ENCODE measurements at places on chromosomes 3 and 15.

- DNase-seq: no peak
Measured at GRCh38 chr3:34016925-34017587, 218.6 kb downstream of the PDCD6IP start.

GRCh38 chr3:68123231-68123630, 468.8 kb upstream of the SUCLG2 start:
- DNase-seq: no peak

DNA sequence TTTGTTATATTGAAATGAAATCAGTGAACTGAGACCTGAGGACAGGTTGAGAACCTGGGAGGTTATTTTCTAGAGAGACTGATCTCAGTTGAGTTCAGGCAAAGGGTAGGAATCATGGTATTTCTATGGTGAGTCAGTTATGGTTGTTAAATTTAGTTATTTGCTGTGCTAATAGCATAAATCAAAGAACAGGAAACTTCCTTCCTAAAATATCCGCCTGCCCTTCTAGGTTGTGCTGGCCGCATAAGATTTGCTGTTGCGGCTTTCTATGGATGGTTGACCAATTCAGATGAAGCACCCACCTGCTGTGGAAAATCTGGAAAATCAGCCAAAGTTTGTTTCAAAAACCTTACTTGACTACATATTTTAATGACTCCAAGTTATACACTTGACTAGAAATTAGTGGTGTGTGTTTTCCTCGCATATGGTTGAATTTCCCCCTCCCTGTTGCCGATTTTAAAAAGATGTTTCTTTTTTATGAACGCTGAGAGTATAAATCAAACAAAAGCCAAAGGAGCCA, 52.6 kb downstream of the PLCL2 start:
- no peak for DNase-seq

- DNase-seq: no peak
Measured at GRCh38 chr15:55549305-55549704, 38.8 kb downstream of the PYGO1 start.

GRCh38 chr3:114725966-114726365, 421.1 kb downstream of the ZBTB20 start:
- DNase-seq: no peak

GRCh38 chr3:96007650-96008195, 806.7 kb upstream of the EPHA6 start:
- DNase-seq: no peak

GRCh38 chr3:55329849-55330248, 157.3 kb downstream of the WNT5A start:
- DNase-seq: no peak

DNA sequence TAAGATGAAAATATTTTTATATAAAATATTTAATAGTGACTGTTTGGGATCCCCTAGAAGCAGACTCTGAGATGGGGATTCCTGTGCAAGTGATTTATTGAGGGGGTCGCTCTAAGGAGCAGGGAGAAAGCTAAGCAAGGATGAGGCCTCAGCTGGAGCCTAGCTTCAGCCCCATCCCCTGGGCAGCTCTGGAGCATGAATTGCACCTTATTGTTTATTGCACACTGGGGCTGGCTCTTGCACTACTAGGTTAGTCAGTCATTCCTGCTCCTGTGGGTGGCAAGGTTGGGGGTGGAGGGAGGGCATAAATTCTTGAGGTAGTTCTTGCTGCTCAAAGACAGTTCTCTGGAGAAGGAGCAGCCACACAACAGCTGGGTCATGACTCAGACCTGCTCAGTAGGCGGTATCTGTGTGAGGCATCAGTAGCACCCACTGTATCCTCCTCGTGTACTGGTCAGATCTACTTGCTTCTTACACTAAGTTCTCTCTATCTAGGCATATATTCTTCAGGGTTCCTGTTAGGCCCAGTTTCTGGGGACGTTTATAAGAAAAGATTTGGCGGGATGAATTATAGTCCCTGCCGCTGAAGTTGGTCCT, 27.2 kb upstream of the TNFSF10 start:
- peak; percentile 66 for DNase-seq

GRCh38 chr3:189756582-189757078, 125.4 kb downstream of the TP63 start:
- DNase-seq: no peak

GRCh38 chr3:129304962-129305222, 26.2 kb downstream of the HMCES start:
- DNase-seq: no peak

- DNase-seq: no peak
Measured at GRCh38 chr3:152977366-152977765, 142.4 kb downstream of the P2RY1 start.

GRCh38 chr15:27705056-27705455, 394.1 kb downstream of the OCA2 start:
- no peak for DNase-seq

GRCh38 chr3:194688200-194688740, 2.6 kb downstream of the FAM43A start:
- DNase-seq: no peak

DNA sequence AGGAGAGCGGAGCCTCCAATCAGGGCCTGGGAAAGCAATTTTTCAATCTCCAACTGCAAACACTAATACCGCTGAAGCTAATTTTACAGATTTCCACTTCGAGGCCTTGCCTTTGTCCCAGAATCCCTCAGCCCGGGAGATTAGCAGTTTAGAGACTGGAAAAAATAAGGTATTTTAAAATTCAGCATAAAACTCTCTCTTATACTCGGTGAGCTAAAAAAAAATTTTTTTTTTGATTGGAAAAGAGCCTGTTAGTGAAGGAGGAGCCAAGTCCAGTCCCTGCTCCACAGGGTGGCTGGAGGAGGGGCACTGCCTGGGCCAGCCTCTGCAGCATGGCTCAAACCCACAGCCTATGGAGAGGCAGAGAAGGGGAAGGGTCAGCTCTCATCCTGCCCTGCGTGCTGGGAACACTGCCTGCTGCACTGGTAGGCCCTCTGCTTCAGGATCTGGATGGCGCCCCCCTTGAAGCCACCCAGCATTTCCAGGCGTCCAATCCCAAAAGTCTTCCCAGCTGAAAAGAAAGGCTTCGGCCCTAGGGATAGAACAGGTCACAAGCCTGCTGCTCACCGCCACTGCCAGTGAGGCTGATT, 48.9 kb downstream of the CACNA2D2 start:
- DNase-seq: no peak

DNA sequence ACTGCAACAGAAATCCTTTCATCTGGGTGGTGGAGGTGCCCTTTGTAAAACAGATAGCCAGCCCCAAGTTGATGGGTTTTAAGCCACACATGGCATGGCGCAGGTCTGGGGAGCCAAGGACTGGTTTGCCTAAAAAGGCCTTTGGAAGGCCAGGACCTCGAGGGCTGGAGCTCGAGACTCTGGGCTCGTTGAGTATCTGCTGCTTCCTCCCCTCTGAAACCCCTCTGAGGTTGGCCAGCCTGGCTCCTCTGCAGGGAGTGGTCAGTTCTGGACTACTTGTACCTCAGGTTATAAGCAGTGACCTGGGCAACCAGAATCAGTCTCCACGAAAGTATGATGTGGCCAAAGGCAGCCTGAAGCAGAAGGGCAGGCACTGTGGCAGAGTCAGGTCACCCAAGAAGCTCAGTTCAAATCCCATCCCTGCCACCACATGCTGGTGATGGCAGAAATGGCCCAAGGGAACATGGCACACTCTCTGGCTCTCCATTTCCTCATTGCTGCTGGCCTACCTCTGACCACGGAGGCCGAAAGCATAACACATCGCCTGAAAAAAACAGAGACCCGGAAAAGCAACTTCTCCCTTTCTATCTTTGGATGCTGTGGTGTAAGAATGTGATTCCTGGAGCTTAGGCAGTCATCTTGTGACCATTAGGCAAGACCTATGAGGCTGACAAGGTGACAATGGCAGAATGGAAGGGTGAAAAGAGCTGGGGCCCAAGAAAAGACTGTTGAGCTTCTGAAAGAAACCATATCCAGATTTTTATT, 51.2 kb downstream of the WNT7A start:
- no peak for DNase-seq

- no peak for DNase-seq
Measured at GRCh38 chr3:69735893-69736292, 3.4 kb upstream of the MITF start.

GRCh38 chr3:115293321-115293720, 146.2 kb upstream of the ZBTB20 start:
- no peak for DNase-seq

- no peak for DNase-seq
Measured at GRCh38 chr15:38062696-38063095, 128.3 kb downstream of the TMCO5A start.

GRCh38 chr15:36347272-36347858, 232.1 kb upstream of the CDIN1 start:
- no peak for DNase-seq

DNA sequence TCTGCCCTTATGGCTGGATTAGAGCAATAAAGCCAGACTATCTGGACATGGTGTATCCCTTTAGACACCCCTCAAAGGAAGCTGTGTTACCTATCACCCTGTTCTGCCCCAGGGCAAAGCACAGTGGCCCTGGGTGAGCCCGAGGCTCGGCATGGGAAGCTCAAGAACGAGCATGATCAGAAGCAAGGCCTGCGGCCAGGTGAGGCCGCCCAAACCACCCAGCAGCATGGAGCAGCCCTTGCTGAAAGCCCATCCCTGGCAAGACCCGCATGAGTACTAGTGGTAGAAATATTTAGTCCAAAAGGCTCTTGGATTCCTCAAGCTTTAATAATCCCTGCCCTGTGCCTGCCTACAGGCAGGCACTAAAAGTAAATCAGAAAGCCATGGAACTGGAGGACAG, 261.1 kb downstream of the MEX3B start:
- no peak for DNase-seq

DNA sequence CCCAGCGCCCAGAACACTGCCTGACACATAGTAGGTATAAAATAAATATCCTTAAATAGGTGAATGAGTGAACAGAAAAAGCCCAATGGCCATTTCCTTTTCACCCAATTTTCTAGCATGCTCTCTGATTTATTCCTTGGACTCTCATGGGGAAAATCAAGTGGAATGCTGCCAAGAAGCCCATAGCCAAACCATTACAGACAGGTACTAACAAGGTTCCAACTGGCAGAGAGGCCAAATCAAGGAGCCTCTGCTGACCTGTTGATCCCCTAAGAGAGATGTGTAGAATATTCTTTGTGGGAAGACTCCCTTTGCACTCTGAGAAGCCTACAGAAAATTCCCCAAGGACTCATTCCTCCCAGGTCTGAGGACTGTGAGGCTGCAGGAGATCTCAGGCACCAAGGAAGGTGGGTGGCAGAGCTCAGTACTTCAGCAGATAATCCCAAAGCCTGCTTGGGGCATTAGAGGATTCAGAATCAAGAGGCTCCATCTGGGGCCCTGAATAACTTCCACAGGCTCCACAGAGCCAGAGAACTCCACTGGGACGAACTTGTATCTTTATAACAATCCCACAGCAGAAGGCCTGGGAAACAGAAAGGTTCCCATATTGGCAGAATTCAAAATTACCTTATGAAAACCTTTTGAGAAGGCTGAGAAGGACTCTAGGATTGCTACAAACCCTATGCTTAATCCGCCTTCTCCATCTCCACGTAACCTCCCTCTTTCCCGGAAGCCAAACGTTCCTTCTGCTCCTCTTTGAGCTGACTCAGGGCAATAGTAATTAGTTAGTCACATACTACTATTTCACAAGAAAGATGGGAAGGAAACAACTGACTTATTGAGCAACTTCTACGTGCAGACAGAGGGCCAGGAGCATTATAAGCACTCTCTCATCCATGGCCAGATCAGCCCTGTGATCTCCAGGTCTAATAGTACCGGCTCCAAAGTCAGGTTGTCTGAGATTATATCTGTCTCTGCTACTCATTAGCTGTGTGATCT, 34.5 kb downstream of the PRICKLE2 start:
- DNase-seq: no peak

DNA sequence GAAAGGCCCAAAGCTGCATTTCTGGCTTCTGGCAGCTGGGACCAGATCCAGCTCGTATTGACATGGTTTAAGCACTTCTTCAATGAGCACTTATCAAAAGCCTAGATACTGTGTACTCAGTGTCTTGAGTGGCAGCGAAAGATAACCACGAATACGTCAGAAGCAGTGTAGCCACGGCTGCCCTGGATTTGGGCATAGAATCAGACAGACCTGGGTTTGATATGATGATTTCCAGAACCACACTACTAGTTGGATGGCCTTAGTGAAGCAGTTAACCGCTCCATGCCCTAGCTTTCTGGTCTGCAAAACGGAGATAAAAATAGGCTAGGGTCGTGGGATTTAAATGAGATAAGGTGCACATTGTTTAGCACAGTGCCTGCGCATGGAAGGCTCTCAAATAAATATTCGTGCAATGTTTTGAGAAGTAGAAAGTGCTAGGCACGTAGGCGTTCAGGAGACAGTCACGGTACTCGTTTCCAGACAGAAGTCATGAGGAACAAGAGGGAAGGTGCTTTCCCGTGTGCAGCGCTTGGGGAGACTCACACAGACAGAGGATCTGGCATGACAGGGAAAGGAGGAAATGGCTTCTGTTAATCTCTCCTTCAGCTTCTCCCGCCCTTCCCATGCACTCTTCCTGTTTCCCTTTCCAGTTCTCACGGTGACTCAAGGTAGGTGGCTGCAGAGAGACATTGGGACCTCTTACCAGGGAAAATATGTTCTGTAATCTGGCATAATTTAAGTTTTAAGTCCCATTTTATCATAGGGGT, 70.3 kb downstream of the CCNL1 start:
- DNase-seq: no peak

DNA sequence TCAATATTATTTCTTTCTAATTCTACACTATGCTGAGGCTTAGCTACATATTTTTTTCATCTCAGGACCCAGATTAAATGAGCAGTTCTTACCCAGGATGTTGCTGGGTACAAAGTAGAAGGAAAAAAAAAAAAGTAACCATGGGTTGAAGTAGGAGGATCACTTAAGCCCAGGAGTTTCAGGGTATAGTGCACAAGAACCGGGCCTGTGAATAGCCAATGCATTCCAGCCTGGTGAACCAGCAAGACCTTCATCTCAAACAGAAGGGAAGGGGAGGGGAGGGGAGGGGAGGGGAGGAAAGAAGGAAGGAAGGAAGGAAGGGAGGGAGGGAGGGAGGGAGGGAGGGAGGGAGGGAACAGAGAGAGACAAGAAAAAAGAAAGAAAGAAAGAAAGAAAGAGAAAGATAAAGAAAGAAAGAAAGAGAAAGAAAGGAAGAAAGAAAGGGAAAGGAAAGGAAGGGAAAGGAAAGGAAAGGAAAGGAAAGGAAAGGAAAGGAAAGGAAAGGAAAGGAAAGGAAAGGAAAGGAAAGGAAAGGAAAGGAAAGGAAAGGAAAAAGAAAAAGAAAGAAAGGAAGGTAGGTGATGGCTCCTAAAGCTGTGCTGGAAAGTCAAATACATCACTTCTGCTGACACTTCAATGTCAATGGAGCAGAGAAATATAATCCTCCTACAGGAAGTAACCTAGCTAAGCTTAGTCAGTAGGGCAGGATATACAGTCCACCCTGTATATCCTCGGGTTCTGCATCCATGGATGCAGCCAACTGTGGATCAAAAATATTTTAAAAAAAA, 206.8 kb upstream of the TGFBR2 start:
- no peak for DNase-seq

GRCh38 chr3:185756477-185756876, 68.4 kb downstream of the IGF2BP2 start:
- no peak for DNase-seq

- no peak for DNase-seq
Measured at GRCh38 chr3:5510300-5510699, 322.8 kb downstream of the EDEM1 start.

GRCh38 chr15:68207176-68207935, 2.2 kb upstream of the CALML4 start:
- no peak for DNase-seq

- no peak for DNase-seq
Measured at GRCh38 chr15:74318376-74319137, 48.9 kb downstream of the CYP11A1 start.

- no peak for DNase-seq
Measured at GRCh38 chr15:40949756-40950207, 3.5 kb upstream of the CHAC1 start.

All from activated T-cell treated with anti-CD3 and anti-CD28 coated beads for 4 hours (primary cell).